Stimulated activated CD8-positive, alpha-beta memory T cell treated with anti-CD3 and anti-CD28 coated beads, Interleukin-7, amount 100 ng/mL, for 4 hours (primary cell): ENCODE measurements at places on chromosomes 11 and 22.

GRCh38 chr22:43186272-43187170, at the start of gene TTLL12:
Gene TTLL12, minus strand, starts transcription at chr22:43187134. Its CDS starts 65 bp downstream, at chr22:43187069.
- peak; percentile 10 for DNase-seq

GRCh38 chr11:19598876-19599486, 113.7 kb upstream of the NAV2 start:
- DNase-seq, result no peak

GRCh38 chr22:50081426-50082196, 3.6 kb downstream of the MLC1 start:
- DNase-seq, result no peak

GRCh38 chr11:107851704-107852310, 6.8 kb downstream of the SLC35F2 start:
- DNase-seq, result no peak

GRCh38 chr22:27647540-27647939, 154.0 kb downstream of the MN1 start:
- DNase-seq, result no peak

DNA sequence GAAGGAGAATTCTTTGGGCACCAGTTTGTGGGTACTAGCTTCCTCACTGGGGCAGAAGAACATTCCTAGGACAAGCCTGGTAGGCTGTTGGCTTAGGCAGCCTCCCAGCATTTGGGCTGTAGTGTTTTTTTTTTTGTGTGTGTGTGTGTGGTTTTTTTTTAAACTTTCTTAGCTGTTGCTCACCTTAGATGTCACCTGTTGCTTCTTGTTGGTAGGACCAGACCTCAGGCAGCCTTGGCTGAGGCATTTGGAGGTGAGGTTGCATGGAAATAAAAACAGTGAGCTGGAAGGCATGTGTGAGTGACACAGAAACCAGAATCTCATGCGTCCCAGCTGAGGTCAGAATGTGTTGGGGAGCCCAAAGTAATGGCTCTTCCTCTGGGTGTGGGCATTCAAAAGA, 21.3 kb downstream of the AMPD3 start:
- no peak for DNase-seq

DNA sequence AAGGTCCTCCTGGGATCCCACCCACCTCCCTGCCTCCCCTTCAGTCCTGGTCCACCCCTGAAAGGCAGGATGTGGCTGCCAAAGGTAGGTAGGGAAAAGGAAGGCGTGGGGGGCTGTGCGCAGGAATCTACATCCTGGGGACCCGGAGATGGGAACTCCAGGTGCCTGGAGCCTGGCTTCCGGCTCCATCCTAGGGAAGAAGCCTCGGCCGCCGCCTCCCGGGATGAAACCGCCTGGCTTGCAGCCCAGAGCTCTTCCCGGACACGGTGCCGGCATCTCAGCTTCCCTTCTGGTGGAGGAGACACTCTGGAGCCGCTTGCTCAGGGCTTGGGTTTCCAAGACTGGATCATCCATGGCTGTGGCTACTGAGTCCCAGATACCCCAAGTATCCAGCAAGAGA, 33.3 kb upstream of the PDGFB start:
- no peak for DNase-seq

GRCh38 chr11:90849312-90849711, 626.5 kb upstream of the CHORDC1 start:
- no peak for DNase-seq

DNA sequence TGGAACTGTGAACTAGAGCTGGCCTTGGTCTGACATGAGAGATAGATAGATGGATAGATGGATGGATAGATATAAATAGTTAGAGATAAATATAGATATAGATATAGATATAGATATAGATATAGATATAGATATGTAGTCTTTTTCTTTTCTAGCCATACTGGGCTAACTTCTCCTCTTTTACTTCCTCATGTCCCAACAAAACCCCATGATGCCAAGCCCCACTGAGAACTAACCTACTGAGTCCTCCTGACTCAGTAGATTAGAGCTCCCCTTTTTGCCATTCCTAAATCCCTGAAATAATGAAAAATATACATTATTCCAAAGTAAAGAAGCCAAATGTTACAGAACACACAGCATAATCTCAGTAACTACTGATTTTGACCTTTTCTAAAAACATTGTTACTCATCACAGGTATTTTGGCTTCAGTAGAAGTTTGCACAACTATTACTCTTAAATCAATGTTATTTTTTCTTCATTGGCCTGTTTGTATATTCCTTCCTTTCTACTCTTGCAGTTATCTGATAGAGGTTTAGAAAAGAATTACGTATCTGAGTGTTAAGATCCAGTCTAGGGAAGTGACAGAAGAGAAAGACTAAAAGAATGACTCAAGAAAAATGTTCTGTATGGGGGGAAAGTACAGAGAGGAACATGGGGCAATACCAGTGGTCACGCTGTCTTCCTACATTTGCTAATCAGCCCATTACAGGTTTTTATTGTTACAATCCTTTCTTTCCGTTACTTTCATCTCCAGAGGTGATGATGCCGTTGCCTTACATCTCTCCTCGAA, 6.0 kb upstream of the OR10D3 start:
- DNase-seq, result no peak

DNA sequence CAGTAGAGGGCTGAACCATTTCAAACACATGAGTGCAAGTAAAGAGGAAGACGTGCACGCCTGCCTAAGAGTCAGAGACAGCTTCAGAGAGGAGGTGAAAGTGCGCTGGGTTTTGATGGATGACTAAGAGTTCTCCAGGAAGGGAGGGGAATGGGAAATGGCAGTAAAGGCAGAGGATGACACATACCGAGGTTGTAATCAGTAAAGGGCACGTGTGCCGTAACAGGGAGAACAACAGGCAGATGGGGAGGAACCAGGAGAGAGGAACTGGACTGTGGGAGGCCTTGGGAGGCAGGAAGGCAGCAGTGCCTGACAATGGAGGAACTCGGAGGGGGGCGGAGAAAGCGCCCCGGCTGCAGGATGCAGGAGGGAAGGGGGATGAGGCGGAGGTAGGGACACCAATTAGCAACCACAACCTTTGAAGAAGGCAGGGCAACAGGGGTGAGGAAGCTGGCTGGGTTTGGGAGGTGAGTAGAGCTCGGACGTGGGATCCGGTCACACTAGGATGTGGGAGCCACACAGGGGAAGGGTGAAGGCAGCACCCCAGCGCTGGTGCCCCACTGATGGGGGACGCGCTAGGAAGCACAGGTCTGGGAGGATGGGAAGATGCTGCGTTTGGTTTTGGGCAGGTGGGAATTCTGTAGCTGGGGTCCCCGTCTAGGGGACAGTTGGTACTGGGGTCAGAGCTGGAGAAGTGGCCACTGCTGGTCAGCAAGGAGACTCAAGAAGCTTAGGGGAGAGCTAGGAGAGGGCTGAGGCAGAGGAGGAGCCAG, 67.4 kb downstream of the SCUBE1 start:
- DNase-seq, result no peak

DNA sequence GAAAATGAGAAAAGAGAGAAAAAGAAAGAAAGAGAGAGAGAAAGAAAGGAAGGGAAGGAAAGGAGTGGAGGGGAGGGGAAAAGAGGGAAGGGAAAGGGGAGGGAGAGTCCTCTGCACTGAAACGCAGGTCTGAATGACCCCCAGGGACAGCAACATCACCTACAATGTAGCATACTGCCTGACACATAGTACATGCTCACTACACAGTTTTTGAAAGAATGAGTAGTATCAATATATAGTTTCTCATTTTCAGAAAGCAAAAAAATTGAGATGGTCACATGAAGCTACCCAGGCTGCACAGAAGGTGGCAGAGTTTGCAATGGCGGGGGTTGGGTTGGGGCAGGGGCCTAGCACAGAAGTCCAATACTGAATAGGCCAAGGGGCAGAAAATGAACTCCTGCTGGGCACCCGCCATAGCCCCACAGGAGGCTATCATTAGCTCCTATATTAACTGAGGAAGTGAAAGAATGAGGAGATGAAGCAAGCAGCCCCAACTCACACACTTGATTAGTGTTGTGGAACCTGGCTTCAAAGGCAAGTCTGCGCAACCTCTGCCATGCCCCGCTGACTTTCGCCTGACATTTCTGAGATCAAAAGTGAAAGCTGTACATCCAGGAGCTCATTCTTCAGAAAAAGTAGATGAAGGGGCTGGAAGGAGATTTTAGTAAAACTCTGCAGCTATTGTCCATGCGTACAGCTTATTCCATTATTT, 241.2 kb upstream of the SYN3 start:
- DNase-seq, result no peak

GRCh38 chr11:115065830-115066664, 387.7 kb downstream of the NXPE2 start:
- DNase-seq, result no peak

DNA sequence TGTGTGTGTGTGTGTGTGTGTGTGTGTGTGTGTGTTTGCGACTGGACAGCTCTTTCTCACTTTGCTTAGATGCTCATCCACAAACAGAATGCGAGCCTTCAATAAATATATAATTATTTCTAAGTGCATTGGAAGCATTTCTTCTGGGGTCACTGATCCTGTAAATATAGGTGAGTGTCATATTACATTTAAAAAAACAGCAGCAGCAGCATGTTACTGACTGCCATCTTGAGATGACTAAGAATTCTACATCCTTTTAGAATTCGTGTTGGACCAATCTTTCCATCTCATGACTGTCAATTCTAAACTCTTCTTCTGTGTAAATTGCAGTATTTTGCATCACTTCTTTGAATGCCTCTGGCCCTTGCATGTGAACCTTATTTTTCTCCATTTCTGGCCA, 238.0 kb upstream of the DDI1 start:
- DNase-seq, result no peak

DNA sequence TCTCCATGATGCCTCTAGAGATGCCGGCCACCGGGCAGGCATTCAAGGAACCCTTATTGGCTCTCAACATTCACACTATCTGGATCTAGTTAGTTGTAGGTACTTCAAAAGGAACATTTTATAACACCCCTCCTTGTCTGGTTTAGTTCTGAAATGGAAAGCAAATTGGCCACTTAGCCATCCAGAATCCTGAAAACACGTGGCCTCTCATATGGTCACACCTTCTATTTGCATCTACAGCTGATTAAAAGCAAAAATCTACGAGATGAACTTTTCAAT, 29.2 kb downstream of the ABTB2 start:
- DNase-seq, result no peak

DNA sequence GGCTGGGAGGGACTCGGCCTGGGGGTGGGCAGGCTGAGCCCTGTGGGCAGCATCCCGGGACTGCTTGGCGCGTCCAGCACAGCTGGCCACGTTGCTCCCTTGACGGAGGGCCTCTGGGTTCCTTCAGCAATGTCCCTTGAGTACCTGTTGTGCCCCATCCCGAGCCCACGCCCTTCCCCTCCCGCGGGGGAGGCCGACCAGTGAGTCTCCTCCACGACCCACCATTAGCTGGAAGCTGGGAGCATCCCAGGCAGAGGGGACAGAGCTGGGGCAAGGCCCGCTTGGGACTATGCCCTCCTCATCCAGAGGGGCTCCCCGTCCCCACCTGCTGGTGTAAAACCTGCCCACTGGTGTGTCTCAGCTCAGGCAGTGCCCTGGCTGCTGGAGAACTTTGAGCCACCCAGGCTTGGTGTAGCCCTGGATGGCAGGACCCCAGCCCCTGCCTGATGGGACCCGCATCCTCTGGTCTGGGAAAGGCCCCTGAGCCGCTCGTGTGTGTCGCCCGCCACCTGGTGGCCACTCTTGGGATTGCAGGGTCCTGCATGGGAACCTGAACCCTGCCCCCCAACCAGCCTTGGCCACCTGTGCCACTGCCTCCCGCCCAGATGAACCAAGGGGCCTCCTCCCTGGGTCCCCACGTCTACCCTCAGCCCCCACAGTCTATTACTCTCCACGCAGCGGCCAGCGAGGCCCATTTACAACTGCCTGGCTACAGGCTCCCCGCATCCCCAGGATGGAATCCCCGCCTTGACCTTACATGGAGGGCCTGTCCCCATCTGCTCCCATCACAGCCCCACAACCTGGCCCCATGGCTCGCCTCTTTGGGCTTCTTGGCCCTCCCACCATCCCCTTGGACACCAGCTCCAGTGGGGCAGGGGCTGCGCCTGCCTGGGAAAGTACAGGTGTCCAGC, 16.6 kb upstream of the ARHGAP8 start:
- DNase-seq, result peak; percentile 64

DNA sequence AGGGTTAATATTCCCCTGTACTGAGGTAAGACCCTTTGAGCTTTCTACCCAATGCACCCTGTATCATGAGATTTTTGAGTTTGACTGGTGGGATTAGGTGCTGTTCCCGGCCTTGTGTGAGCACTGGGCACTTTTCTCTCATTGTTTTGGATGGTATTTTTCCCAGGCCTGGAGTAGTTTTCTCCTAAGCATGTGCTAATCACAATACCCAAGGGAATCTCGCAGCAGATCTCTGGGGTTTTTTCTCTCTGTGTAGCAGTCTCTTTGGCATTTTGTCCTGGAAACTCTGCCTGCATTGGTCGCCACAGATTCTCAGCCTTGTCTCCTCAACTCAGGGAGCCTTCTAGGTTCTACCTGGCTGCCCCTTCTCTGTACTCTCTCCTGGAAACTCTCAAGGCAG, 19.9 kb downstream of the IGHMBP2 start:
- DNase-seq, result no peak

- no peak for DNase-seq
These were observed 1.1 kb downstream of the CD151 start for GRCh38 chr11:833849-834311.

- no peak for DNase-seq
These were observed 408.4 kb downstream of the BUD13 start for GRCh38 chr11:116364348-116364747.

- DNase-seq, result no peak
These were observed 46.9 kb upstream of the SHISAL1 start for GRCh38 chr22:44359496-44360110.

DNA sequence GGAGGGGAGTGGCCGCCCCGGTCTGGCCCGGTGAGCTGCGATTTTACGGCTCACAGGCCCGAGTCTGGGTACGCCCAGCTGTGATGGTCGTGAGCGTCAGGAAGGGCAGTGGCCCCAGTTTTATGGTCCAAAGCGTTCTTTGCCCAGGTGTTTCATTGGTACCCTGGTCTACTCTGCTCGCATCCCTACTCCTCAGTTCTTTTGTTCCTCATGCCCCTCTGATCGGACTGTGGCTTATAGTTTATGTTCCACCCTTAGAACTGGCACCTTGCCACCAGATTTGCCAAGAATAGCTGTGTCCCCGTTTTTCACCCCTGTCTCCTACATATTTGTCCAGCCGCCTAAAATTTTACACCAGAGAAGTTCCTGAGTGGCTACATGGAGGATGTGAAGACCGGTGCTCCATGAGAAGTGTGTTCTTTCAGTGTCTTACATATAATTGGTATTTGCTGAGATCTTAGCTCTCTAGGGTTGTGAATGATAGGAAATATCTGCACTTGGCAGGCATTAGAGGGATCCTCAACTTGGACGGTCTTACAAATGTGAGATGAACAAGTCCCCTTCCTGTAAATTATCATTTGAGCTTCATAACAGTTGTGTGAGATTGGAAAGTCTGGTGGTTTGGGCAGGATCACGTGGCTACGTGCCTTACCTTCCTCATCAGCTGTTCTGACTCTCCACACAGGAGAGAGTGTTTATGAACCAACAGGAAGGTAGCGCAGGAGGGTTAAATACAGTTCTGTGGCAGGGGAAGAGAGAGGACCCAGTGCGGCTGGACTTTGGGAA, 1.1 kb downstream of the PANX1 start:
- DNase-seq, result no peak

GRCh38 chr22:45448431-45448830, 34.9 kb downstream of the RIBC2 start:
- no peak for DNase-seq

GRCh38 chr11:117519170-117519569, 191.5 kb downstream of the CEP164 start:
- DNase-seq, result no peak
